Activated gamma-delta T cell (primary cell): ENCODE measurements at places on chromosomes 16 and 17.

DNA sequence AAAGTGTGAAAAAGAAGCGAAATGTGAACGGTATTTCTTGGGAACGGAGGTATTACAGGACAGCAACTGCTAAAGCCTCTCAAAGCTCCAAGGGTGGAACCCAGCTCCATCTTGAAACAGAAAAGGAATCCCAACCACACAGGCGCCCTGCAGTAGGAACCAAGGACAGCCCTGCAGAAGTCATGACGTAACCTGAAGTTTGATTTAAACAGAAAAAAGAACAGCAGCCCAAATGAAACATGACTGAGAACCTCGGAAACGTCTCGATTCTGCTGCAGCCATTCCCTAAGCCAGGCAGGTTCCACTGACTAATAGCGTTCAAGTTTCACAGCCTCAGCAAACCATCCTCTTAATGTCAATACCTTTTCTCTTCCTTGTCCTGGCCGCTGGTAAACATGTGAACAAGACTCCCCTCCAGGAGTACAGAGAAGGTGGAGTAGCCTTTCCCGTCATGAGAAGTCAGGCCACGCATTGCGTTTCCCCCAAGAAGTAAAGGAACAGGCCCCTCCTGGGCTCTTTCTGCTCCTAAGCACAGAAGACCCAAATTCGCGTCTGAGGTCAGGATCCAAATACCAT, 20.1 kb downstream of the SIAH1 start:
- no peak for DNase-seq

DNA sequence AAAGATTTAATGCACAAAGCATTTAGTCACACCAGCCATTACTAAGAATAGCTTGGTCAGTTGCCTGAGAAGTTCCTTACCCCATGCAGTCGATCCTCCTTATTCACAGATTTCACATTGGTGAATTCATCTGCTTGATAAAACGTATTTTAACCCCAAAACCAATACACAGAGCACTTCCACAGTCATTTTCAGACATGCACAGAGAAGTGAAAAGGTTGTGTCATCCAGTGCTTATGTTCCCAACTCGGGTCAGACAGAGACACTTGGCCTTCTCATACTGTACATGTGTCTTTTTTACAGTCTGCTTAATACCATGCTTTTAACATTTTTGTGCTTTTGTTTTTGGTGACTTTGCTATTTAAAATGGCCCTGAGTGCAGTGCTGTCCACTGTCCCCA, 219.7 kb downstream of the SPECC1 start:
- DNase-seq, result no peak

- DNase-seq, result no peak
Observed at GRCh38 chr17:82267575-82268379, 5.7 kb downstream of the CSNK1D start.

GRCh38 chr17:36939052-36939801, 2.0 kb downstream of the LHX1 start:
- no peak for DNase-seq

DNA sequence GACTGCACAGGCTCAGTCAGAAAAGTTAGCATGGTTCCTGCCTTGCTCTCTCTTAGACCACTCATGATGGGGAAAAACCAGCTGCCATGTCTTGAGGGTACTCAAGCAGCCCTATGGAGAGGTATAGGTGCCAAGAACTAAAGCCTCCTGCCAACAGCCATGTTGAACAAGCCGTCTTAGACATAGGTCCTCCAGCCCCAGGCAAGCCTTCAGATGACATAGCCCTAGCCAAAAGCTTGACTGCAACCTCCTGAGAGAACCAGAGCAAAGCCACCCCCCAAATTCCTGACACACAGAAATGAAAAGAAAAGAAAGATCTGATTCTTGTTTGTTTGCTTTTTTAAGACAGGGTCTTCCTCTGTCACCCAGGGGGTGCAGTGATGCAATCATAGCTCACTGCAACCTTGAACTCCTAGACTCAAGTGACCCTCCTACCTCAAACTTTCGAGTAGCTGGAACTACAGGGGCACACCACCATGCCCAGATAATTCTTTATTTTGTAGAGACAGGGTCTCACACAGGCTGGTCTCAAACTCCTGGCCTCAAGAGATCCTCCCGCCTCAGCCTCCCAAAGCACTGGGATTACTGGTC, 36.3 kb downstream of the CMTM3 start:
- no peak for DNase-seq

DNA sequence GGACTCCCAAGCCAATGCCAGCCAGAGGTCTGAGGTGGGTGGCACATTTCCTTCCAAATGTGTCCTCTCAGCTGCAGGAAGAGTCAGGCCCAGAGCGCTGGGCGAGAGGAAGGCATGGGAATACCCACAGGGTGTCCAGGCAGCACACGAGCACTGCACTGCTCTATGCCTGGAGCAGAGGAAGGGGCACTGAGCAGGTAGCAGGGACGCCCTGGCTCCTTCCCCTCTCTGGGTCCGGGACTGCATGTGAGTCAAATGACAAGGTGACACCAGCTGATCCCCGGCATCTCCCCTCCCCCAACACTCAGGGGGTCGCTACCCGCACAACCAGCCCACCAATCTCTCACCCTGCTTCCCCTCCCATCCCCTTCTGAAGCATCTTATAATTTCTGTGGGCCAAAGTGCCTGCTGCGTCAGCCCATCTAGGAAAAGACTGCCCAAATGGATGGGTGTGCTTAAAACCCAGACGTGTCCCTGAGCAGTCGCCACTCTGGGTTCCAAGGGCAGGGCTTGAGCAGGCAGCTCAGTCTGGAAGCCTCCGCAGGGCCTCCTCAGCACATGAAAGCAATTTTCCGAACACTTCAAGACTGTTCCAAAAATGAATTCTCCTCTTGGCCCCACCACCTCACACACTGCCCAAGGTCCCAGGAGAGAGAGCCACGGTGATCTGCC, 12.0 kb upstream of the BCAR1 start:
- DNase-seq, result no peak

DNA sequence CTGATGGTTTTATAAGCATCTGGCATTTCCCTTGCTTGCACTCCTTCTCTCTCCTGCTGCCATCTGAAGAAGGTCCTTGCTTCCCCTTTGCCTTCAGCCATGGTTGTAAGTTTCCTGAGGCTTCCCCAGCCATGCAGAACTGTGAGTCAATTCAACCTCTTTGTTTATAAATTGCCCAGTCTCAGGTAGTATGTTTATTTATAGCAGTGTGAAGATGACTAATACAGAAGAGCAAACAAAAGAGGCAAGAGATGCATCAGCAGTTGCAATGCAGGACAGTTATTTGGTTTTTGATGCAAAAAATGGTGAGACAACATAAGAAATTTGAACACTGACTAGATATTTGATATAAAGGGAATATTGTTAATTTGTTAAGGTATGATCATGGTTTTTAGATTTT, 16.8 kb downstream of the TMEM100 start:
- no peak for DNase-seq

- DNase-seq, result no peak
Observed at GRCh38 chr17:13484020-13484419, 117.7 kb downstream of the HS3ST3A1 start.

GRCh38 chr16:65641049-65641761, 519.3 kb upstream of the CDH11 start:
- no peak for DNase-seq

DNA sequence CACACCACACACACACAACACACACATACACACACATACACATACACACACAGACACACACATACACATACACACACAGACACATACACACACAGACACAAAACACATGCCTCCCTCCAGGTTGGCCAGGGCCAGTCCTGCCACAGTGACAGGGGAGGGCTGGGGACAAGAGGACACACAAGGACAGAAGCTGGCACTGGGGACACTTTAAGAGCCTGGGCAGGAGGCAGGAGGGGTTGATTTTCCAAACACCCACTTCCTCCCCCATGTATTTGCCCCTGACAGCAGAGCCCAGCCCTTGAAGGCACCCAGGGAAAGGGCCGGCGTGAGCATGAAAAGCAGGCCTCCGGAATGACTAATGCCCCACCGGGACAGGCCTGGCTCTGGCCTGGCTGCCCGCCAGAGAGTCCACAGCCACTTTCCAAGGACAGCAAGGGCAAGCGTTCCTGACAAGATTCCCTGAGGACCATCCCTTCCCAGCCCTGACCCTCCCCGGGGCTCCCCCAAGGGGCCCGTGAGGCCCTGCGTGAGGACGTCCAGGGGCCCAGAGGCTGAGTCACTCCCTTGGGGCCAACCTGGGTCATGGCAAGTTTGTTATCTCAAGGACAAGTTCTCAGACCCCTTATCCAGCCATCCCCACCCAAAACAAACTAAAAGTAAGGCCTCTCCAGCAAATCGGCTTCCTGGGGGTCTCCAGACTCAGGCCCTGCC, 235.6 kb downstream of the ZNF423 start:
- DNase-seq, result no peak

DNA sequence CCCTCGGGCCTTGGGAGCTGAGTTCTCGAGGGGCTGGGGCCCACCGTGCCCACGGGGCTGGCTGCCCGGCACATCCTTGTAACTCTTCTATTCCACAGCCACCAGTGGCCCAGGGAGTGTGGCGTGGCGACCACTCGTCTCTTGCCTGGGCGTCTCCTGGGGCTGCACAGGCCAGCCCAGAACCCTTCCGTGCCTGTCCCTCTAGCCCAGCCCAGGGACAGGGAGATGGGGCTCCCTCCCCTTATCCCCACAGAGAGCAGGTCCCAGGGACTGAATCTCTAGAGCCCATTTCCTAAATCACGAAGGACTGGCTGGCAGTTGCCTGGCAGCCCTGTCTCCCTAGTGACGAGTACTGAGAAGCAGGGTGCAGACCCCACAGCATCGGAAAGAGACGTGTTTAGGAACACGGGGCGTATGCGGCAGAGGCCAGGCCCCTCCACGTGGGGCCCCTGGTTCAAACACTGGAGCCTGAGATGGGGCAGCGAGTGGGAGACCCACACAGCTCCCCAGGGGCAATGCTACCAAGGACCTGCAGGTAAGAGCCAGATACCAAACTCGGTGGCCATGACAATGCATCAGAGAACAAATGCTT, 51.0 kb downstream of the TIMM22 start:
- DNase-seq, result no peak

DNA sequence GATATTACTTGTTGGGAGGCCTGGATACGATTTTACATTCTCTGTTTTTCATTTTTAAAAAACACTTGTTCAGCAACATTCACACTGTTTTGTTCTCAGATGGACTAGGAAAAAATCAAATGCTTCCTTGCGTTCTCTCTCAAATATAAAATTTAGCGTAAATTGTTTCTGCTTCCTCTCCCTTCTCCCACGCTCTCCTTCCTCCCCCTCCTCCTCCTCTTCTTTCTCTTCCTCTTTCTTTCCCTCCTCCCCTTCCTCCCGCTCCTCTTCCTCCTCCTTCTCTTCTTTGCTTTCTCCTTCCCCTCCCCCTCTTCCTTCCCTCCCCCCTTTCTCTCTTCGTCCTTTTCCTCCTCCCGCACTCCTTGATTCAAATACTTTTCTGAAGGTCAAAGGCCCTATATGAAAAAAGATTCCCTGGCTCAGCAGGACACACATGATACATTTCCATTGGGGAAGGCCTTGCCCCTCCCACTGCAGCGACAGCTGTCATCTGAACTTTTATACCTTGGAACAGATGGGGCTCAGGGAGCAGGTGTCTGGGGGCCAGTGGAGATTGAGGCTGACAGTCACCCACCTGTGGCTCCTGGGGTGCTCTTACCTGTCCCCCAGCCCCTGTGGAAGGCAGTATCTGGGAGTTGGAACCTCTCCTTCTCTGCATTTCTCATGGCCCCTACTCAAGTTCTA, 99.4 kb upstream of the SDK2 start:
- no peak for DNase-seq

- no peak for DNase-seq
Observed at GRCh38 chr16:48112600-48112999, 43.2 kb downstream of the ABCC12 start.

GRCh38 chr16:49862694-49863093, 6.8 kb upstream of the ZNF423 start:
- no peak for DNase-seq

GRCh38 chr17:83136156-83136555, 56.7 kb downstream of the METRNL start:
- no peak for DNase-seq

DNA sequence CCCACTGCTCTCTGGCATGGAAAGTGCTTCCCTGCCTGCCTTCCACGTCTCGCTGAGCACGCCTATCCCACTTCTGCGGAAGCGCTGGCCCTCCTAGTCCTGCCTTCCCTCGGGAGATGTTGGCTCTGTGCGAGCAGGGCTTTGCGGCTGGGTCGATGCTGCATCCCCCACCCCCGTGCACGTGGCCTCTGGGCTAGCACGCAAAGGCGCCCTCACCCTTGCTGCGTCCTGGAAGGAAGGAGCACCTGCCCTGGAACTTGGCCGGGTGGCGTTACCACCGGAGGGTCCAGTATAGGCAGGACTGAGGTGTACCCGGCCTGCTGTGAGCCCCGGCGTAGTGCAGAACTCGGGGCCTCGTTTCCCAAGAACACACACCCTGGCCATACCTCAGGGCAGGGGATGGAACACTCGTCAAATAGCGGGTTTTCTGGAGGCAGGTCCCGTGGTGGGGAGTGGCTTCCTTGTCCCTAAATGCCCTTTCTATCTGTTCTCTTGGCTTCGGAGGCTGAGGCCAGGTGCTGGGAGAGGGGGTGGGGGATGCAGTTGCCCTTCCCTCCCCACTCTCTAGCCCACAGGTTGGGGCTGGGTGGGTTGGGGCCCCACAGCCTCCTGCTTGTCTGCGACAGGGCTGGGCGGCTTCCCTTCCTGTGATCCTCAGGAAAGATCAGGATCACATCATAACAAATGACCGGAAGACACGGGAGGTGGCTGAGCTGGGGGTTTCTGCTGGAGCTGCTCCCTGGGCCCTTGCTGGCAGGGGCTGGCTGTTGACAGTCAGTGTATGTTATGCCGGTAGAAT, 17.4 kb downstream of the BAIAP2 start:
- no peak for DNase-seq

GRCh38 chr16:62568926-62569325, 532.7 kb upstream of the CDH8 start:
- DNase-seq, result no peak

DNA sequence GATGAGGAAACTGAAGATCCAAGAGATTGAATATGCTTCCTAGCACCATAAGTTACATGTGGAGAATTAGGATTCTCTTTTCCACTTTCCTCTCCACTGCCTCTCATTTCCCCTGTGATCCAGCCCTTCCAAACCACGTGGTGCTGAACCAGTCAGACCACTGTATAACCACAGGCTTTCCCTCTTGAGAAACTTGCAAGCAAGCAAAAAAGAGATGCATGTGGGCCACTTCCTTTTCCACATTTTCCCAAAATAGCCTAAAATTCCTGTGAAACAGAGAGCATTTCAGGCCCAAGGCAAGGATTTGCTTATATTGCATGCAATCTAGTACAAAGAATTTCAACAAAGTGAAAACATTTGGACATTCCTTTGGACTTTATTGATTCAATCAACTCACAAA, 59.3 kb upstream of the KSR1 start:
- DNase-seq, result no peak

- no peak for DNase-seq
Observed at GRCh38 chr16:30697264-30698138, 1.5 kb upstream of the SRCAP start.

GRCh38 chr17:59465949-59466307, 99.5 kb upstream of the DHX40 start:
- DNase-seq, result no peak

- DNase-seq, result no peak
Observed at GRCh38 chr16:73670836-73671820, 623.2 kb upstream of the ZFHX3 start.

- DNase-seq, result no peak
Observed at GRCh38 chr16:48244863-48245195, 729 bp downstream of the LONP2 start.

GRCh38 chr16:26569793-26570192, 496.9 kb upstream of the C16orf82 start:
- no peak for DNase-seq
